ENCODE measurements at places on chromosomes 7 and 10. TPM values are rescaled to one million over a fixed set of nuclear protein-coding genes. Genes with fewer than 3 reads are reported as not detected.

PDLIM1 gene
- 63.2 TPM for total RNA-seq

DNA sequence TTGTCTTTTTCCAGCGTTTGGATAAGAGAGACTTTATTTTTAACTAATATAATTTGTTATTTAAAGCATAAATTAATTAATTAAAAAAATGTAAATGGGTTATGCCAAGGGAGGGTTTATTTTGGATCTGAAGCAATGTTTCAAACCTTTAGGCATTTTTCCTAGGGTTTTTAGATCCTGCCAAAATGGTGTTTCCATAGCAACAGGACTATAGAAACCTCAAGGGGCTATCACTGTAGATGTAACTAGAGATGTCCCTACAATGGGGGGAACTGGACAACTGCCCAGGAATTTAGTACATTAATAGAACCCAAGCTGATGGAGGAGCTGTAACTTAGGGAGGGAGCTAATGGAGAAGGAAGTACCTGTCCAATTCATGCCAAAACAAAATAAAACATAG lies 57.3 kb downstream of the SLC39A12 start:
- H3K27ac ChIP-seq = no peak overlapping the region
- H3K4me3 ChIP-seq = no peak overlapping the region
- no peaks in the 10 kb centered on the region for H3K27me3 ChIP-seq
- H3K36me3 ChIP-seq = no peaks in the 10 kb centered on the region
- H3K4me1 ChIP-seq = peaks cover 14% of the 10 kb centered on the region

DNA sequence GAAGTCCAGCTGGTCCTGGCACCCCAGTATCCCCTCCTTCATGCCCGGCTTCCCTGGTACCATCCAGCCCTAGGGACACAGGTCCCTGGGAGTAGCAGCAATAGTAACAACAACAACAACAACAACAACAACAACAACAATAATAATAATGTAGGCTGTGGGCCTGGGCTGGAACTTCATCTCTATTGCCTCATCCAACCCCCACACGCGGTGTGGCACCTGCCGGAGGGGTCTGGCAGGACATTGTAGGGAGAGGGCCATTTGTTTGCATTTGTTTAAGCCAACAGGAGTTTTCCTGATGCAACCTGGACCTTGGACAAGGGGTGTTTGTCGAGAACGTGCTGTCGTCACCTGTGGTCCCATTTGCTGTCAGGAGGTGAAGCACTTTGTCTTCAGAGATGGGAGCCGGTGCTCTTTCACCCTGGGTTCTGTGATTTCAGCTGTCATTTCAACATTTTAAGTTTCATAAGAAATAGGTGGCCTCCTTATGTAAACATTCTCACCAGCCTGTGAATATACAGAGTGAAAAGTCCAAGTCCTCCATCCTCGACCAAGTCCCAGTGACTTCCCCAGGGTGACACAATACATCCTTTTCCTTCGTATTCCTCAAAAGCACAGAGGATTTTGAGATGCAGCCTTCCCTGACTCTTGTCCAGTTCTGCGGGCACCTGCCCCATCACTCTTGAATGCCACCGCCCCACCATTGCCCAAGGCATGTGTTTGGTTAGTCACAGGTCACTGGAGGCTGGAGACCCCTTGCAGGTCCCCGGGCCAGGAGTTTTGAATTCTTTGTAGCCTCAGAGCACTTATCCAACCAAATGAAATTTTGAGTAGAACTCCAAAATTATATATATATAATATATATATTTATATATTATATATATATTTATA lies 9.2 kb downstream of the LHPP start:
- no peak overlapping the region for H3K27ac ChIP-seq
- ATAC-seq = no peak
- H3K27me3 ChIP-seq = no peaks in the 10 kb centered on the region
- no peaks in the 10 kb centered on the region for H3K4me1 ChIP-seq
- H3K36me3 ChIP-seq = no peaks in the 10 kb centered on the region
- H3K4me3 ChIP-seq = no peak overlapping the region

DNA sequence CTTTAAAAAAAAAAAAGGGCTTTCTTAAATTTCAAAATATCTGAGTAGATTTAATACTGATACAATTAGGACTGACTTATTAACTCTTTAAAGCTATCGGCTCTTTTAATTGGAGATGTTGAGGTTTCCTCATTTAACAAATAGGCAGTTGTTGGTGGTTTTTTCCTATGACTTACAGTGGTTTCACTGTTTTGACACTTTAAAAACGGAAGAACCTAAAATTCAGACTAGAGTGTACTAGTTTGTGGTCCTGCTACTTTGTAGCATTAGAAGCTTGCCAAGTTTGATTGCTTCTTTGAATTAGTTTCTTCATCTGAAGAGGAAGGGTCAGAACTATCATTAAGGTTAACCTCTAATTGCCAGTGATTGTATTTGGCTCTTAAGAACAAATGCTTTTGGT lies 27.7 kb downstream of the CUL1 start:
- ATAC-seq = no peak
- H3K4me3 ChIP-seq = no peak overlapping the region
- no peak overlapping the region for H3K27ac ChIP-seq
- peaks cover 13% of the 10 kb centered on the region for H3K4me1 ChIP-seq

EXOC4 gene
- 85.8 TPM for total RNA-seq

GRCh38 chr7:100602889-100603725 lies 944 bp downstream of the PCOLCE start:
- no peaks in the 10 kb centered on the region for H3K27me3 ChIP-seq
- ATAC-seq = peak; percentile 65
- H3K4me3 ChIP-seq = no peak overlapping the region

GRCh38 chr7:103031024-103031423 lies 43.6 kb downstream of the FBXL13 start:
- no peaks in the 10 kb centered on the region for H3K27me3 ChIP-seq
- no peaks in the 10 kb centered on the region for H3K4me1 ChIP-seq
- no peak overlapping the region for H3K27ac ChIP-seq
- no peak for ATAC-seq

GRCh38 chr10:19505320-19506312 lies 310.6 kb upstream of the PLXDC2 start:
- no peaks in the 10 kb centered on the region for H3K27me3 ChIP-seq
- H3K27ac ChIP-seq = no peak overlapping the region
- no peak overlapping the region for H3K4me3 ChIP-seq
- H3K36me3 ChIP-seq = no peaks in the 10 kb centered on the region
- ATAC-seq = no peak

RADIL gene
- total RNA-seq = 10.8 TPM

DNA sequence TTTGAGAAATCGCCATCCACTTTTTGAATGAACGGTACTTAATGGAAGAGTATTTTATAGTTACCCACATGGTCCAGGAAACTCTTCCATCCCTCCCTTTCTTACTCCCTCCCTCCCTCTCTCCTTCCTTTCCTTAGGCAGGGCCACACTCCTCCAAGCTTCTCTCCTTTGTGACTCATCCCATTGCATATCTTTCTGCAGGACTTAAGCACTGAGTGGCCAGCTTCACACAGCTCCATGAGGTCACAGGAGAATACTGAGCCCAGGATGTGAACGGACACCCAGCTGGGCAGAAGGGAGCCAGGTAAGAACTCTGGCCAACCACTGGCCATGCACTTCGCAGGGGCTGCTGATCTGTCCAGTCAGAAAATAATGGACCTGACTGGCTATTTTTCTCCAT lies 189.7 kb upstream of the ADCY1 start:
- no peaks in the 10 kb centered on the region for H3K36me3 ChIP-seq
- ATAC-seq = no peak
- H3K4me1 ChIP-seq = no peaks in the 10 kb centered on the region
- no peaks in the 10 kb centered on the region for H3K27me3 ChIP-seq

PIK3AP1 gene
- total RNA-seq = 15.5 TPM

GRCh38 chr10:81414038-81414437 lies 461.0 kb upstream of the NRG3 start:
- no peaks in the 10 kb centered on the region for H3K4me1 ChIP-seq
- H3K27me3 ChIP-seq = no peaks in the 10 kb centered on the region
- no peaks in the 10 kb centered on the region for H3K36me3 ChIP-seq
- H3K4me3 ChIP-seq = no peak overlapping the region

GPR37 gene
- total RNA-seq = 12.0 TPM

HMX2 gene
- total RNA-seq = not detected

SFR1 gene
- total RNA-seq = 5.3 TPM

DDIT4 gene
- total RNA-seq = 135 TPM

IFIT1B gene
- not detected for total RNA-seq

GRCh38 chr10:7971949-7972348 lies 82.5 kb upstream of the GATA3 start:
- H3K4me3 ChIP-seq = no peak overlapping the region
- H3K27me3 ChIP-seq = no peaks in the 10 kb centered on the region
- no peaks in the 10 kb centered on the region for H3K36me3 ChIP-seq
- no peaks in the 10 kb centered on the region for H3K4me1 ChIP-seq

DNA sequence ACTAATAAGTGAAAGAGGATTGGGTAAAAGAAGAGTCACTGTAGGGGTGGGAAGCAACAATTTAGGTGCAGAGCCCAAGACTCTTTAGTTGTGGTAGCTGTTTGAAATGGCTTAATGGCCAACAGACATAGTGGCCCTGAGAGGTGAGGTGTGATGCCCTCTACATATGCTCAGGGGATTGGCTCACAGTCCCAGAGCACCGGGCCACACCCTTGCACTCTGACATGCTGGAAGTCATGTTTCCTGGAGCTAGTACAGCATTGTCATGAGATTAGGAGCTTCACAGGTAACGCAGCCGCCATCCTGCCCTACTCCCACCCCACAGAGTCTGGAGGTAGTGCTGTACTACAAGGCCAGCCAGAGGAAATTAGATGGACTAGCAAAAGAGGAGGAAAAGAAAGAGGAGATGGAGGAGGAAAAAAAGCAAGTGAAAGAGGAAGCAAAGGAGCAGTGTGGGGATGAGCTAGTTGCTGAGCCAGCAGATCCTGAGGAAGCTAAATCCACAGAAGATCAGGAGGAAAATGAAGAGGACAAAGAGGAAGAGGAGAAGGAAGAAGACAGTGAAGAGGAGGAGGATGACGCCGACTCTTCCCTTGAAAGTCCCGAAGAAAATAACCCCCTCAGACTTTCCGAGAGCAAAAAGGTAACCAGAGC lies 14.8 kb upstream of the FLNC start:
- no peak for ATAC-seq
- no peak overlapping the region for H3K4me3 ChIP-seq
- H3K27ac ChIP-seq = no peak overlapping the region
- peaks cover 5% of the 10 kb centered on the region for H3K36me3 ChIP-seq
- H3K27me3 ChIP-seq = no peaks in the 10 kb centered on the region

DNA sequence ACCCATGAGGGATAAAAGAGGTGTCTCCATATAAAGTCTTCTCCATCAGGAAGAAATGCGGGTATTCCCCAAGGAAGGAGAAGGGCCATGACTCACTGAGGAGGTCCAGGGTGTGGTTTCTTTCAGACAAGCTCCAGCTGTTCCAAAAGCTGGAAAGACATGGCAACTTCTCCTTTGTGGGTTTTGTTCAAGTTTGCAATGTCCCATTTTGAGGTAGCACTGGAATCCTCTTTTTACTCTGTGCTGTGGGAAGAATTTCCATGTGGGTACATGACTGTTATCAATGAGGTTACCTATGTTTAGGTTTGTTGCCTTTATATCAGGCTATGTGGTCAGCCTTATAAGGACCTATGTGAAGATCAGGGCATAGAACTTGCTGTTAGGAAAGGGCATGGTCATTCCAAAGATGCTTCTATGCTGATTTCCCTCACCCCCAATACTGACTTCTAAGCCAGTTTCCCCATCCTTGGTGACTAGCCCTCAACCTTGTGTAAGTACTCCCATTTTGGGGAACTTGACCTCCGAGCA lies 697.5 kb downstream of the INHBA start:
- no peak overlapping the region for H3K27ac ChIP-seq
- H3K27me3 ChIP-seq = no peaks in the 10 kb centered on the region

- ATAC-seq = peak; percentile 81
- no peaks in the 10 kb centered on the region for H3K36me3 ChIP-seq
- no peak overlapping the region for H3K4me3 ChIP-seq
These were observed 30.0 kb upstream of the MSRB2 start for GRCh38 chr10:23065181-23065948.

UBE3C gene
- 104 TPM for total RNA-seq

DNA sequence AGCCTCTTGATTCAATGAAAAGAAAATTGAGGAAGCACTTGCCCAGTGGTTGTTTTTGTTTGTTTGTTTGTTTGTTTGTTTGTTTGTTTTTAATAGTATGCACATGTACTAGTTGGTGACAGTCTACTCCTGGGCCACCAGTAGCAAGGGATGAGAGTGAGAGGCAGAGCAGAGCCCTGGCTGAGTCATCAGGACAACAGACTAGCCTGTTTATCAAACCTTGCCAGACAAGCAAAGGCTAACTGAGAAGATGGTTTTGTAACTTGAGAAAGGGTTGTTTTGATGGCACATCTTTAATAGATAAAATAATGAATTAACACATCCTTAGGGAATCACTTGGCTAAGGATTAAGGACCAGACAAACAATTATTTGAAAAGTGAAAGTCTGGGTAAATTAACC lies 78.1 kb downstream of the INHBA start:
- H3K27ac ChIP-seq = no peak overlapping the region
- H3K4me1 ChIP-seq = peaks cover 5% of the 10 kb centered on the region
- no peaks in the 10 kb centered on the region for H3K36me3 ChIP-seq
- H3K27me3 ChIP-seq = no peaks in the 10 kb centered on the region
- peak; percentile 48 for ATAC-seq
- no peak overlapping the region for H3K4me3 ChIP-seq

GRCh38 chr10:124028700-124029480 lies 64.5 kb downstream of the CHST15 start:
- no peaks in the 10 kb centered on the region for H3K27me3 ChIP-seq
- H3K4me3 ChIP-seq = no peak overlapping the region
- ATAC-seq = no peak
- H3K36me3 ChIP-seq = peaks cover 38% of the 10 kb centered on the region
- H3K27ac ChIP-seq = no peak overlapping the region

DNA sequence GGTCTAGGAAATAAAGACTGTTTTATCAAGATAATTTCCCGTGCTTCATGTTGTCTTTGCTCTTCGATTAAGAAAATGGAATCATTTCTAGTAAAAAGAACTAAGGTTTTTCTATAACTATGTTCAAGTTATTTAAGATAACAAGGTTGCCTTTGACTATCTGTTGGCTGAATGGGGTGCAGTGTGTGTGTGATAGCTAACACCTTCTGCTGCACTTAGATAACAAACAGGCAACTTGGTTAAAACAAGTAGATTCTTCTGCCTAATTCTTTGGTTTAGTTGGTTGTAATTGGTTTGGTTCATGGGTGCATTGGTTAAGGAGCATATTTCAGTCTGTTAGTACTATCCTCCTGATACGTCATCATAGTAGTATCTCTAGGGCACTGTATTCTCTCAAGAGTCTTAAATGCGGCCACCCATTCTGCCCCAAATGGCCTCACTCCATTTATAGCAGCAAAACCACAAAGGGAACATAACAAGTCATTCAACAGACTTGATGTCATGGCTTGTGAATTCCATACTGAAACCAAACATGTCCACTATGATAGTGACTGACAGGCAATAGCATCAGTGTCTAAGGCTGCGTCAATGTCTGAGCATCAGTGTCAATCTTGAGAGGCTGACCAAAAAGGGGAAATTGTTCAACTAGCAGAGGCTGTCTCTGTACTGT lies 55.7 kb downstream of the CCDC3 start:
- ATAC-seq = no peak
- no peaks in the 10 kb centered on the region for H3K36me3 ChIP-seq
- H3K27ac ChIP-seq = no peak overlapping the region
- H3K27me3 ChIP-seq = no peaks in the 10 kb centered on the region
- H3K4me1 ChIP-seq = no peaks in the 10 kb centered on the region
- H3K4me3 ChIP-seq = no peak overlapping the region

- H3K27ac ChIP-seq = peak overlapping the region; percentile 99
- peaks cover 9% of the 10 kb centered on the region for H3K4me1 ChIP-seq
- peak overlapping the region; percentile 71 for H3K4me3 ChIP-seq
- ATAC-seq = no peak
These were observed 699 bp downstream of the GHITM start for GRCh38 chr10:84140036-84140379.

HBP1 gene
- total RNA-seq = 57.1 TPM
